ENCODE measurements at places on chromosomes 6 and 20.

GRCh38 chr6:111780393-111780792 is 92.9 kb downstream of the FYN start:
- DNase-seq = no peak

DNA sequence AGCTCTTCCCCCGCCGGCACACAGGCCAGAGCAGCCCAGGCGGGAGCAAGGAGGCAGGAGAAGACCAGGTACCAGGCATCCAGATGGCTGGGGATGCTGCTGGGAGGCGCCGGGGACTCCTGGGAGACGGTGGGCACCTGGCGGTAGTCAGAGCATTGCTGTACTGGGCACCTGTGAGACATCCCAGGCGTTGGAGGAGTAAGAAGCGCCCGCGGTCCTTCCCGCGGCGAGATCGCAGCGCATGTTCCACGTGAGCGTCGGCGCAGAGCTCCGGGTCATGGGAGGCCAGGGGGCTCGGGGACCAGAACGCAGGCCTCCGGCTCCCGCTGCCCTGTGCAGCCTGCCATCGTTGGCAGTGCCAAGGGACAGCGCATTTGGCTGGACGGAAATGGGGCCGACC is 293.7 kb upstream of the CDYL start:
- no peak for DNase-seq

- no peak for DNase-seq
Measured at GRCh38 chr6:47700053-47700452, 1.7 kb downstream of the ADGRF4 start.

GRCh38 chr6:112234601-112235000 is 19.8 kb downstream of the LAMA4 start:
- DNase-seq = no peak

- no peak for DNase-seq
Measured at GRCh38 chr6:106167096-106167814, 81.1 kb downstream of the PRDM1 start.

DNA sequence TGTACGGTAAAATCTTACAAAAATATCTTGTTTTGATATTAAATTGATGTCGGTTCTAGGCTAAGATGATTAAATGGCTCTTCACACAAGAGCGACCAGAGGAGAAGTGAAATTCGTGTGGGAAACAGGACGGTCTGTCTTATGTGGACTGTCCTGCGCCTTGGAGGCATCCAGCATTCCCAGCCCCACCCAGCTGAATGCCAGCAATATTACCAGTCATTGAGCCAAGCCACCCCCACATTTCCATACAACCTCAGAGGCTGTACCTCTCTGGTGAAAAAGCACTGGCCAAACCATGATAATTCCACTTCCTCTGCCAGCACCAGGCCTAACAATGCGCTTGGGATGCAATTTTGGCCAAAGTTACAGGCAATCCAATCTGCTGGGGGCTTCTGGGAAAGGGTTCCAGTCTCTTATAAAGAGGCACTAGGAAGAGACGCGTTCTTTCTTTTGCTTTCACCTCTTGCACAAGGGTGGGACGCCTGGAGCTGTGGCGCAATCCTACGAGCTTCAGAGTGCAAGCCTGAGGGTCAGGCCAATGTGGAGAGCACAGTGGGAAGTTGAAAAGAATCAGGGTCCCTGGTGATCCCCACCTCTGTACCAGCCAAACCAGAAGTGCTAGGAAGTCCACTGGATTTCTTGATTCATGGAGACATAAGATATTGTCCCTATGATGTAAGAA is 213.1 kb downstream of the PREX1 start:
- DNase-seq = no peak

- no peak for DNase-seq
Measured at GRCh38 chr20:23139524-23139923, 53.4 kb upstream of the CD93 start.

GRCh38 chr6:40720375-40720748 is 133.2 kb upstream of the LRFN2 start:
- no peak for DNase-seq

GRCh38 chr20:59042151-59042795 is at the start of gene PRELID3B:
PRELID3B (minus strand) TSS chr20:59042786; CDS start chr20:59042730, 56 bp downstream.
- peak; percentile 62 for DNase-seq

- DNase-seq = no peak
Measured at GRCh38 chr6:134402372-134402984, 84.6 kb upstream of the SGK1 start.

DNA sequence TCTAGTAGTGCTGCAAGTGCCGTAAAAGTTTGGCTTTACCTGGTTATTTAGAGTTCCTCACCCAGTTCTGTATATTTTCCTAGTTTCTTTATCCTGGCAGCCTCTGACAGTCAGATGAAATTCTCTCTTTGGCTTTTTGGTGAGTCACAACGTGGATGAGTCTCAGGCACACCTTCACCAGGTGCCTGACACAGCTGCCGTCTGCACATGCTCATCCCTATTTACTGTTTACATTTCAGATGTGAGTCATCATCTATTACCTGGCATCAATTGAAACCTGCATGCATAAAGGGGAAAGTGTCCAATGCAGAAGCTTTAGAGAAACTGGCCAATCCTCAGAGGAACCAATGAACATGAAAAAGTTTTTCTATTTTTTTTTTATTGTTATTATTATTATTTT is 33.3 kb upstream of the ADGRF4 start:
- no peak for DNase-seq

DNA sequence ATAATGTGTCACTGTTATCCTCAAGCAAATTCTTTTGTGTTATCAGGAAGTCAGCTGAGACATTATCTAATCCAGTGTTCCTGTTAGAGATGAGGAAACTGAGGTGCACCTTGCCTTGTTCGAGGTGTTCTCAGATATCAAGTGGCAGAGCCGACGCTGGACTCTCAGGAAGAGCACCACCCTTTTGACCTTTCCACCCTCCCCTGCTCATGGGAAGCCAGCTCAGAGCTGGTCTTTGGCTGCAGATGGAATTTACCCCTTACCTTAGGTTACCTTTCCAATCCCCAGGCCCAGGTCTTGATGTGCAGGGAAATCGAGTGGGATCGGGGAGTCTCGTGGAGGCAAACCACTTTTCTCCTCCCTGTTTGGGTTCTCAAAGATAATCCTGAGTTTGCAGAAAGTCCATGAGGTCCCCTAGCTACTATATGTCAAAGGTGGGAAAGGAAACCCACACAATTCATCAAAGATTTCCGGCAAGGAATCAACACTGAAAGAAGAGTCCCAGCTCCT is 62.9 kb upstream of the PIM1 start:
- no peak for DNase-seq

DNA sequence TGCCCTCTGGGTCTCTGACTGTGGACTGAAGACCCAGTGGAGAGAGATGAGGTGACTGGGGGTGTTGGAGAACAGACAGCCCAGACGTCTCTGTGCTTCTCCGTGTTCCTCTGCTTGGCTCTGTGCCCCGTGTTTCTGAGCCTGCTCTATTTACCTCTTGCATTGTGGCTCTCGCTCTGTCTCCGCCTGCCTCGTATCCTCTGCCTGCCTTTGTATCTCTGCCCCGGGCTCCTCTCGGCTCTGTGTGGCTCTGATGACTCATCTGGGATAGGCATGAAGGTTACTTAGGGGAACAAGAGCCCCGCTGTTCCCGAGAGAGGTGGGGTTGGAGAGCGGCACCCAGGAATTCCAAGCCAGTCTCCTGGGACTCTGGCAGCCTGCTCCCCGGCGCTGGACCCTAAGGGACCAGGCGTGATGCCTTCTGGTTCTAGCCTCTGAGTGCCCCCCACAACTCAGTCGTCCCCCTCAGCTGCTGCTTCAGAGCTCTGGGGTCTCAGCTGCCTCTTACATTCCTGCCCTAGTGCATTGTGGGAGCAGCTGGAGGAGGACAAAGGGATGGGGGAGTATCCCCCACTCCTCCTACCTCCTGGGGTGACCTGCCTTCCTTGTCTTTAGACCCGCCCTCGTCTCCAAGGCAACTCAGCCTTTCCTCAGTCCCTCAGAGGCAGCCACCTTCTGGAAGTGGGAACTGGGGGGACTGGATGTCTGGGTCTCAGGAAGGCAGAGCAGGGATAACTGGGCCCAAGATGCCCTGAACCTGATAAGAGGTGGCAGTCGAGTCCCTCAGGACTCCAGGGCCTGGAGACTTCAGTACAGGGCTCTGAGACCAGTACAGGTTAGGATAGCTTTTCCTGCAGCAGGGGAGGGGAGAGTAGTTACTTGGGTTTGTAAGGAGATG is 1.9 kb downstream of the DDR1 start:
- DNase-seq = no peak

DNA sequence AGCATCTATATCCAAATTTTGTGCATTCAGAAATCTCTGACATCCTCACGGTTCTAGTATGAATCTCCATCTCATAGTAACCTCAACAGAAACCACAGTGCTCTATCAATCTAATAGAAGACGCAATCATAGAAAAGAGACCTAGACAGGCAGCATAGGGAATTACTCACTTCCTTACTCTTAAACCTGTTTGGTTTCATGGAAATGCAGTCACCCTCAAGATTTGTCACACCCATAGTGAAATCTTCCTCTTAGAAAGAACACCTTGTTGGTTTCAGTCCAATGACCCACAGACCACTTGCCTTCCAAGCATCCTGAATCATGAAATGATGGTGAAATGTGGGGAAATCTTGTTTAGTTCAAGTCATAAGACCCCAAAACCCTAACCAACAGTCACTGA is 166.1 kb upstream of the PRDM1 start:
- no peak for DNase-seq

- DNase-seq = no peak
Measured at GRCh38 chr6:11522812-11523605, 14.5 kb upstream of the TMEM170B start.

- DNase-seq = no peak
Measured at GRCh38 chr20:40930561-40930960, 98.1 kb upstream of the TOP1 start.

DNA sequence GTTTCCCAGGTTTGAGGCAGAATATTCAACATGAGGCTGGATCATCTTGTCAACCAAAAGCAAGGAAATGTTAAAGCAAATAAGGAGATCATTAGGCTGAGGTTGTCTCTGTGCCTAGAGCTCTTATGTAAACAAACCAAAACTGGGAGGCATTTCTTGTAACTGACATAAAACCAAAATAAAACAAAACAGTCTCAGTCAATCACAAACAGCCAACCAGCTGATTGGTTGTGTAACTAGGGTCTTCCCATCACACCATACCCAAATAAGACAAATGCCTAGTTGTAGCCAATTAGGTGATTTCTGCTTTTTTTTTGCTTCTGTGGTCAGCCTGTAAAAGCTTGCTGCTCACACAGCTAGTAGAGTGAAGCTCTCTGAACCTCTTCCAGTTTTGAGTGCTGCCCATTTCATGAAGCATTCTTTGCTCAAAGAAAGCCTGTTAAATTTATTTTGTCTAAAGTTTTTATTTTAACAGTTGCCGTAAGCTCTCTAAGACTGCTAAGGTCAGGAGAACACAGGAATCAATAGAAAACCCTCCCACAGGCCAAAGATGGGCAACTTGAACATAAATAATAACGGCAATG is 8.9 kb upstream of the FITM2 start:
- DNase-seq = no peak

- no peak for DNase-seq
Measured at GRCh38 chr6:36853325-36853724, 14.1 kb upstream of the CPNE5 start.

- DNase-seq = no peak
Measured at GRCh38 chr6:32622545-32623401, 14.4 kb upstream of the HLA-DQA1 start.

DNA sequence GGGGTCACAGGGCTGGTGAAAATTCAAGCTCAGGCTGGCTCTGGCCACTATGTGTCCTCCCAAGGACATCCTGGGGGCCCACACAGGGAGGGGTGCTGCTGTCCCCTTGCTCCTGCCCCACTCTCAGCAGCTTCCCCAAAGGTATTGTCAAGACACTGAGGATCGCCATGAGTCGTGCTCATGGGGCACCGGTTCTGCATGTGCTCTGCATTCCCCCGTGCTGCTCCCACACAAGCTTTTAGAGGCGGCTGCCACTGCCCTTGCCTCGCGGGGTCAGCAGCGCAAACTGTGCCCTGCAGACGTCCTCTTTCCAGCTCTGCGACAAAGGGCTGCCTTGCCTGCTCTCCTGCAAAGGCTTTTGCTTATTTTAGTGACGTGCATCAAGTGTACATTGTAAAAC is 179.8 kb downstream of the ERMARD start:
- DNase-seq = no peak
